A549 (cell line): ENCODE measurements at places on chromosomes 7 and 10.

DNA sequence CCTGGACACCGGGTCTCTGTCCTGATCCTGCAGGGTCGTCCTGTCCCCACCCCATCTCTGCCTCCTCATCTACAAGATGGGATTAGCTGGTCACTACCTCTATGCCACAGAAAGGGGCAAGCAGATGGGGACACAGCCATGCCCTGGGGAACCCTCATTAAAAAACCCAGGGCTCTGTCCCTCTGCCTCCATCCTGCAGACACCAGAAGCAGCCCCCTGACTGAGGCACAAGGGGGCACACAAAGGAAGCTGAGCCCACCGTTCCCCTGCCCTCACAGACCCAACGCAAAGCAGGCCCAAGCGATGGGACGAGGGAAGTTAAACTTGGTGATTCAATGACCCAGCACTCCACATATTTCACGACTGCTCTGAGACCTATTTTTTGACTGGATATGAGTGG is 142.4 kb downstream of the TCERG1L start:
- no peak for DNase-seq

GRCh38 chr7:77690289-77690688 is 6.0 kb upstream of the RSBN1L start:
- no peak for DNase-seq

- no peak for DNase-seq
Measured at GRCh38 chr10:70664702-70665195, 7.6 kb upstream of the ADAMTS14 start.

GRCh38 chr10:34998940-34999339 is 91.2 kb downstream of the CUL2 start:
- no peak for DNase-seq

DNA sequence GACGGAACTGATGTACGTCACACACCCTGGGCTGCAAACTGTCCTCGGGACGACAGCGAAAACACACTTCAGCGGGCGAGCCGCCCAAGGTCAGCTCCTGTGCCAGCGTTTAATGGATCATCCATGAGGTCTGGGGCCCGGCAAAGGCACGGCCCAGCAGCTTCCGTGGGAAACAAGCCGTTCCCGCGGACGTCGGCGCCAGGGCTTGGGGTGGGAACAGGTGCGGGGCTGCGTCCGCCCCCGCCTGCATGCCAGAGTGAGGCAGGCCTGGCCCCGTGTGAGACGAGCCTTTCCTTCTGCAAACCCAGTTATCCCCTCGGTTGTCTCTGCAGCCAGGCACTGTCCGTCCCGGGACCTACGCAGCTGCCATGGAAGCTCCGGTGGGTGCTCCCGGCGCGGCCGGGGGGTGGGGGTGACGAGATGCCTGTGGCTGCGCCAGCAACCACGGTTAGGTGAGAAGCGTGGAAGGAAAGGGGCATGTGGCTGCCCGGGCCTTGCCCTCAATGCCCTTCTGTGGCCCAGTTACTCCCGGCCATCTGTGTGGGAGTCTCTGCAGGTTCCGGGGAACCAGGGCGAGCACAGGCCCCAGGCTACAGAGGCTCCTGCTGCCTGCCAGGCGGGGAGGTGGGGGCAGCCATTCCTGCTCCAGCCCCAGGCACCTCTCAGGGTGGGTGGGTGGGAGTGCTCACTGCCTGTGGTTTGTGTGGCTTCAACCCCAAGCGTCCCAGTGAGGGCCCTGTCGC is 42.2 kb upstream of the PDGFA start:
- DNase-seq: no peak

GRCh38 chr10:79415736-79416577 is 29.5 kb downstream of the ZCCHC24 start:
- no peak for DNase-seq

GRCh38 chr7:129909669-129910068 is 43.1 kb downstream of the UBE2H start:
- no peak for DNase-seq

DNA sequence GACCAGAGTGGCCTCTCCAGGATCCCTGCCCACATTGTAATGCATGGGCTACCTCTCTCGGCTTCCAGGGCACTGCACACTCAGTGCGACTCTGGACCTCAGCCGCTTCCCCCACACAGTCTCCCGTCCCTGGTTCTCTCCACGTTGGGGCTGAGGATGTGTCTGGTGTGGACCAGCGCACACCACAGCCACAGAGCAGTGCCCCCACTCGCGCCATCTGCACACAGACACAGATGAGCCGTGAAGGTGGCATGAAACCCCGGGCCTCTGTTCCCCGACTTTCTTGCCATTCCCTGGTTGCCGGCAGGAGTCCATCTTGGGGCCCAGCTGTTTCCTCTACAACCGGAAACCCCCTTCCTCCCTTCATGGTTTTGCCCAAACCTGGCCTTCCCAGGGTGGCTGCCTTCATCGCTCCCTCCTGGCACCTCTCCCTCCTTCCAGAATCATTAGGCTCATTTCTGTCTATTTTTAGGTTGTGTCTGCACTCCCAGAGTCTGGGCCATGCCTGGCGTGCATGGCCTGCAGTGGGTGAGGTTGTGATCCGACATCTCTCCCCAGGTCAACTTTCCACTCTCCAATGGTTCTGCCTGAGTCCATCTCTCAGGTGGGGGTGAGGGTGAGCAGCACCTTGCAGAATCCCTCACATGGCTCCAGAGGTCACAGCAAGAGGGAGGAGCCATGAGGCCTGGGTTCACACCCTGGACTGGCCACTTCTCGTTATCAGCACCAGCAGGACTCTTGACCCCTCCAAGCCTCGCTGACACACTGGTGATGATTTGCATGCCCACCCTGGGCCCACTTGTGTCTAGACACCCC is 10.1 kb downstream of the RASGEF1A start:
- DNase-seq: no peak
